ENCODE measurements at places on chromosomes 4 and X.

DNA sequence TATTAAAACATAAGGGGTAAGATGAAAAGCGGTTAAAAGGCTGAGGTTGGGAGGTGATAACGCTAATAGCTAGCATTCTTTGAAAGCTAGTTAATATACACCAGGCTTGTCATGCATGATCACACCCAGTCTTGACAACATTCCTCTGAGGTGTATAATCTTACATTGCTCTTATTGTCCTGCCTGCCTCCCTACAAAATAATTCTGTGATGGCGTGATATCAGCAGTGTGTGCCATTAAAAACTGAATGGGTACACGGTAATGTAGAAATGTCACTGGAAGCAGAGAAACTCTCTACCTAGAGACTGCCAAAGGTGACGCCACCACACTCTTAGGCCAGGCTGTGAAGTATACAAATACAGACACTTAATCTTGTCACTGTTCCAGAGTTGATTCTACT, 68.1 kb downstream of the DIAPH2 start:
- DNase-seq = no peak

DNA sequence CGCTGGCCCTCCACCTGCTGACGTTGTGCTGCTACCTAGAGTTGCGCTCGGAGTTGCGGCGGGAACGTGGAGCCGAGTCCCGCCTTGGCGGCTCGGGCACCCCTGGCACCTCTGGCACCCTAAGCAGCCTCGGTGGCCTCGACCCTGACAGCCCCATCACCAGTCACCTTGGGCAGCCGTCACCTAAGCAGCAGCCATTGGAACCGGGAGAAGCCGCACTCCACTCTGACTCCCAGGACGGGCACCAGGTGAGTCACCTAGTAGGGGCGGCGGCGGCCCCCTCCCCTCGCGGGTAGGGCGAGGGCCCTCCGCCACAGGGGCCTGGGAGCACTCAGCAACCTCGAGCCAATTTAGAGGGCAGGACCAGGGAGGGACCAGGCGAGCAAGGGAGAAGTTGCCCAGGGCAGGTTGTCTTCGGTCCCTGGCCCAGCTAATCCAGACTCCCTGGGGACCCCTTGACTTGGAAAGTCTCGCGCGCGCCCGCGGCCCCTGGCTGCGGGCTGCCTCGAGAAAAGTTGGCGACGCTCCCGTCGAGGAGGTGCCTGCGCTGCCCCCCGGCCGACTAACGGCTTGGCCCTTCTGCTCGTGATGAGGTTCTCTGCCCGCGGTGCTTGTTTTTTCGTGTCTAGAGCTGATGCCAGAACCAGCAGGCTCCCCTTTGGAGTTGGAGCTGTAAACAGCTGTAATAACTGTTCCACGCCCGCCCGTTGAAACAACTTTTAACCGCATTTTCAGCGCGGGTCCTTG, 717 bp downstream of the EDA start:
- no peak for DNase-seq

DNA sequence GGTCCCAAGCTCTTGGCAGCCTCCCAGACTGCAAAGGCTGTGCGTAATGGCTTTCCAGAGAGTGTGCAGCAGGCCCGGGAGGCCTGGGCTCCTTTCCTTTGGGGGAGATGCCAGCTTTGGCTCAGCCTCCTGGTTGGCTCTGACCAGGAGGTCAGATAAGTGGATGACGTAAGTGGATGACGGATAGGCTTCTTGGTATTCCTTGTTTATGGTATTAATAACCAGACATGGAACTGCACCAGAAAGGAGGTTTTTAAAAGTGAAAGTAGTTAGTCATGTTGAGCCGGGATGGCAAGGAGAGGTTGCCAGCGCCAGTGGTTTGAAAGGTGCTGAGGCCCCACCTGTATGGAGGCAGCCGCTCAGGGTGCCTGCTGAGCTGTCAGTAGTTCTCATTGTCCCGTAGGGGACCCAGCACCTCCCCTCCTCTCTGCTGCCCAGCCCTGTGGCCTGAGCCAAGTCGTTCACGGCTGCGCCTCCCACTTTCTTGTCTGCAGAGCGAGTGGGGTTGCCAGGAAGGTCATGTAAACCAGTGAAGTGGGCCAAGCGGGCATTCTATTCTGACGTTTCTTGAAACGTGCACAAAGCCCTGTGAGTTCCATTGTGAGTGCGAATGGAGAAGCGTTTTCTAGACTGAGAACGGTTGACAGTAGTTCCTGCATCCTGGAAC, 28.7 kb upstream of the STOX2 start:
- no peak for DNase-seq

- DNase-seq = no peak
Observed at GRCh38 chr4:15144967-15145295, 142.7 kb downstream of the CPEB2 start.

DNA sequence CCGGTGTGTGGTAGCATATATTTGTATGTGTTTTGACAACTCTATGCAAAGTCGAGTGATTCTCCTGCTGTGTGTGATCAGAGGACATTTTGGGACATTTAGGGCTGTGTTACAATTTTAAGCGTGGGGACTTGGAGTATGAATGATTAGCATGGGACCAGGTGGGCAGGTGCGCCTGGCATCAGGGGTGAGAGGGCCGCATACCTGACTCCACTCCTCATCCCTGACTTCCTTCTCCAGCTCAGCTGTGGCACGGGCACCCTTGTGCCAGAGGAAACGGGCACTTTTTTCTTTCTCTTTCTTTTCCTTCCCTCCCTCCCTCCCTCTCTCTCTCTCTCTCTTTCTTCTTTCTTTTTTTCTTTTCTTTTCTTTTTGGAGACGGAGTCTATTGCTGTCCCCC, 15.7 kb upstream of the PLCXD1 start:
- no peak for DNase-seq

DNA sequence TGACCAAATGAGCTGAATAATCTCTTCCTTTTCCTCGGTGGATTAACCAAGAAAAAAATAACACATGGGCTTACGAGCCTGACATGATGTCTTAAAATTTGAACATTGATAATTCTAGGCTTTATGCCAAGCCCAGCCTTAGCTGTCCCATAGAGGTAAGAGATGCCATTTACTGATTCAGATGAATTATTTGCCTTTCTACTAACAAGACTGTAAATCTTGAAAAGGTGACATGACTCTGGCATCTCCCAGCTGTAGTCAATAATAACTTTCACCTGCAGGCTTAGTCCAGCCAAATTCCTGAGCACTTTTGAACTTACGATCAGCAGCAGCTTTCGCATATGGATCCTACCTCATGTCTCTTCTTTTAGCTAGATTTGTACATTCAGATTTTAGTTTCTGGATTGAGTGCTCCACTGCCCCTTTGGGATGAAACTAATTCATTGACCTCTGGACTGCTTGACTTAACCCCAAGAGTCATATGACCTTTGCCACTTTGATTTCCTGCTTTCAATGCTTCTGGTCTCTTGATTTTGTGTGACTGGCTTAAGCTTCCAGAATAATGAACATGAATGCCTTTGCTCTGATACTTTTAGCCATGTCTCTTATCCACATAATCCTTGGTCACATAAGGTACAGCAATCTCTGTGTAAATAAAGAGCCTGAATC, 876.4 kb upstream of the SLIT2 start:
- DNase-seq = no peak

- DNase-seq = no peak
Observed at GRCh38 chrX:95382799-95383198, 1301.8 kb upstream of the DIAPH2 start.
